Activated CD8-positive, alpha-beta memory T cell treated with anti-CD3 and anti-CD28 coated beads for 4 hours (primary cell): ENCODE measurements at places on chromosomes 6 and 20.

DNA sequence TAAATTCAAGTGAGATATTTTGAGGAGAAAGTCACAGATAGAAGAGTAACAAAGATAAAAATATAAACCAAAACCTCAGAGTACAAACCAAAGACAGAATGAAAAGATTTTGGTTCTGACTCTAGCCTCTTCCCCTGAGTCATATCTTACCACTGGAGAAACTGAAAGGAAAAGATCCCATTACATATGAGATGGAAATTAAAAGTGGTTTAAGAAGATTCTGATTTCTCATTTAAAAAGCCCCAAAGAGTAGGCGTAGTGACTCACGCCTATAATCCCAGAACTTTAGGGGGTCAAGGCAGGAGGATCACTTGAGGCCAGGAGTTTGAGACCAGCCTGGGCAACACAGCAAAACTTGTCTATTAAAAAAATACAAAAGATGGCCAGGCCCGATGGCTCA is 30.6 kb downstream of the SPINT4 start:
- no peak for DNase-seq

- no peak for DNase-seq
These were observed 68.5 kb downstream of the EPB41L2 start for GRCh38 chr6:130994319-130995097.

GRCh38 chr6:33297956-33298772 is 578 bp downstream of the RGL2 start:
- DNase-seq = no peak

DNA sequence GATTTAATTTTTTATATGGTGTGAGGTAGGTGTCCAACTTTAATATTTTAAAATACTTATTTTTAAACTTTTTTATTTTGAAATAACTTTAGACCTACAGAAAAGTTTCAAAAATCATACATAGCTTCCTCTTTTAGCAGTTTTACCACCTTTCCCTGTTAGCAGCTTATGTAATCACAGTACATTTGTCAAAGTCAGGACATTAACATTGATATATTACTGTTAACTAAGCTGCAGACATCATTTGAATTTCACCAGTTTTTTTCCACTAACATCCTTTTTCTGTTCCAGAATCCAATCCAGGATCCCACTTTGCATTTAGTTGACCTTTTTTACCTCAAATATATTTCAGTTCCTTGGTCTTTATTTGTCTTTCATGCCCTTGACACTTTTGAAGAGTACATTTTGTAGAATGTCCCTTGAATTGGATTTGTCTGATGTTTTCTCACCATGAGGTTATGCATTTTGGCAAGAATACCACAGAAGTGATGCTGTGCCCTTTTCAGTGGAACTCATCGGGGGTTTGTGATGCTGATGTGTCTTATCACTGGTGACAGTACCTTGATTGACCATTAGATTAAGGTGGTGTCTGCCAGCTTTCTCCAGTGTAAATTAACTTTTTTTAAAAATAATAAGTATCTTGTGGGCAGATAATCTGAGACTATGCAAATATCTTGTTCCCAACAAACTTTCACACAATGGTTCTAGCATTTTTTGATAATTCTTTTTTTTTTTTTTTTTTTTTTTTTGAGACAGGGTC is 33.4 kb downstream of the TTLL9 start:
- no peak for DNase-seq

GRCh38 chr20:35093267-35093884 is 769 bp upstream of the TRPC4AP start:
- peak; percentile 20 for DNase-seq

DNA sequence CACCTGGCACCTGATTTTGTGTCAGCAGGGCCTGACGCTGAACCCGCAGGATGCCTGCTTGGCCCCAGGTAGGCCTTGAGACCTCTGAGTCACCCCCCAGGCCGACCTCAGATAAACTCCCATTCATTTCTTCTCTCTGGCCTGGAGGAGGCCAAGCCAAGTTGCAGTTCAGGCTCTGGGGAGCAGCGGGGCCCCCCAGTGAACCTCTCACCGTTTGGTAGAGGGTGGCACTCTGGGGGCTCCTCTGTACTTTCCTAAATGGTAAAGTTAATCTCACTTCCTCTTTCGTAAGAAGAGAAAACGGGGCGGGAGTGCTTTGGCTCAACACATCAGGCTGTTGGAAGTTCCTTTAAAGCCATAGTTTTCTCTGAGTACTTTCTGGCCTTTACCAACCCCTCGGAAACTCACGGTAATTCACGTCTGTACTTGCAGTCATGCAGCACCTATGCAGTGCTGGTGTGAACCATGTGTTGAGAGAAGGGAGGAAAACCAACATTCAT is 2.8 kb downstream of the SIRPA start:
- DNase-seq = no peak

DNA sequence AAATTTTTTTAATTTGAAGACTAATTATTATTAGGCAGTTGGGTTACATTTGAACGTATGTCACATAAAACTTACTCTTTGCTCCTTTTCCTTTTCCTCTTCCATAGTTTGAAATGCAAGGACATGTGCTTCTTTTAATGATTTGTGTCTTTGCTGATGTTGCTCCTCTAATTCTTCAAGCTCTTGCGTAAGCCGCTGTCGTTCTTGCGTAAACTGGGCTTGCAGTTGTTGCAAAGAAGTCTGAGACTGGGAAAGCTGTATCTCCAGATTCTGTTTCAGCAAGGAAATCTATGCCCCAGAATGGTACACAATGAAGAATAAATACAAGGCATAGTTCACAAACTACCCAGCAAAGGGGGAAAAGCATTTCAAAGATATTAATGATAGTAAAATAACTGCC is 45.1 kb upstream of the MCM9 start:
- no peak for DNase-seq

DNA sequence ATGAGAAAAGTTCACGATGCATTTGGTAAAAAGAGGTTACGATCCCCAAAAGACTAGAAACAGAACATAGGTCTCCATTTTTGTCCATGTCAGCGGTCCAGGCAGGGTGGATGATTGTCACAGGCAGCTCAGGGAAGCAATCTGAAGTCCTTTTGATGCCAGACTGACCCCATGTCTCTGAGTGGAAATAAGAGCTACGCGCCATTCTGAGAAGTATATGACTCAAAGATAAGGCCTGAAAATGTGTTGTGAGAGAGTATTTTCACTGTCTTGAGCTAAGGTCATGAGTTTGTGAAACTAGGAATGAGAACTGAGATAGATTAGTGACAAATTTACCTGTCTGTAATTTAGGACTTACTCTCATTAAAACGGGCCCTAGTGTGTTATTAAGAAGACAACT is 69.5 kb downstream of the LYRM4 start:
- DNase-seq = no peak

GRCh38 chr20:63056236-63057170 is 49.7 kb upstream of the BHLHE23 start:
- DNase-seq = no peak
